ENCODE measurements at places on chromosomes 12 and 14. TPM values are rescaled to one million over a fixed set of nuclear protein-coding genes. Genes with fewer than 3 reads are reported as not detected.

The GPR135 gene
- total RNA-seq, result 3.0 TPM

The ACSM4 gene
- not detected for total RNA-seq

The TULP3 gene
- total RNA-seq, result 39.3 TPM

The DAO gene
- total RNA-seq, result not detected

The SLC25A21 gene
- 0.50 TPM for total RNA-seq

DNA sequence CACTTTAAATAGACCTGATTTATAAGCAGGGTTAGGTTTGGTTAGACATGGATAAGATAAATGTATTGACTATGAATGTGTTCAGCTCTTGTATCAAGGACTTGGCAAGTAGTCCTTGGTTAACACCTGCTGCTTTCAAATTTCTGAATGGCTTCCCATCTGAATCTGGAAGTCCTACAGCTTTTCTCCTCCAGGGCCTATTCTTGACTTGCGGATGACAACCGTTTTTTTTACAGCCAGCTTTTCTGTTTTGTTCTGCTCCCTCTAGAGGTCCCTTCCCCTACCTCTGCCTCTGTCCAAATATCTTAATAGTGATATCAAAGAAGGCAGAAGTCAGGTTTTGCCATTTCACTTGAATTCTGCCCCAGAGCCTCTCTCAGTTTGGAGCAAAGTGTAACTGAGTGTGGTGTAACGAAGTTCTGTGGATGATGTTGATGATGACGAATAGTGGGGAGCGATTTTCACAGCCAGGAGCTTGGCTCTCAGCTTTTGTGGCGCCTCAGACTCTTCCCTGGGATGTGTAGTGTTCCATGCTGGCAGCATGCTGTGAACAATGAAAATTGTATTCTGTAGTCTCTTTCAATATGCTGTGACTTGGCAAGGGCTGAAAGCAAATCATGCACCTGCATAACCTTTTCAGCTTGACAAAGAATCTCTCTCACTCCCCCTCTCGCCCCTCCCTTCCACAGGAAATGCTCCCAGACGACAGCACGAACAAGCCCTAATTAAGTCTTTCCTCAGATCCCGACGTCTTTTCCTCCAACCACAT lies 5.0 kb upstream of the SLC4A8 start:
- DNase-seq, result peak; percentile 7

DNA sequence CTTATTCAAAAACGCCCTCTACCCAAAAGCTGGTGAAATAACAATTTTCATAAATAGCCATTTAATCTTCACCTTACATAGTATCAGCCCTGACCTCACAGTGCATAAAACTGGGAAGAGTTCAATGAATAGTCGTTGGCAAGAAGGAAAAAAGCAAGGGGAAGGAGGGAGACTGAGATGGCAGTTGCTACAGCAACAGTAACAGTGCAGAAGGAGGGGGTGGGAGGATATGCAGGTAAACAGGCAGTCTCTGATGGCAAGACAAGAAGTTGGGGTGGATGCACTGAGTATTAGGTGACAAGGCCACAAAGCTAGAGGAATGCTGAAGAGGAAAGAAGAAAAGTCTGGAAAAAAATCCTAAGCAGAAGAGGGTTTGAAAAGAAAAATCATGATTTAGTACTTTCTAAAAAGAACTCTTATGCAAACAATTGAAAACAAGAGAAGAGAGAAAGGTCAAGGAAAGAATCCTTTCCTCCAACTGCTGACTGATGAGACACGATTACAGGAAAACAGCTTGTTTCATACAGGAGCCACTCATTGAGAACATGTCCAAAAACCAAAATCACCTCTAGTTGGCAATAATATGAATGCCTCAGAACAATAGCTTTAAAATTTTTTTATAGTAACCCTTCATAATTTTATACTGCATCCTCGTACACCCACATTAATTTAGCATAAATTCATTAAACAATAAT lies 56.0 kb downstream of the DCAF5 start:
- no peak for DNase-seq

GRCh38 chr12:66255737-66256136 lies 46.6 kb upstream of the HELB start:
- DNase-seq, result no peak

GRCh38 chr14:65332141-65332871 lies 80.2 kb upstream of the FUT8 start:
- DNase-seq, result no peak

- DNase-seq, result no peak
Measured at GRCh38 chr12:94663071-94663470, 12.7 kb upstream of the TMCC3 start.

- DNase-seq, result no peak
Measured at GRCh38 chr14:70718383-70719118, 76.8 kb downstream of the TTC9 start.

- peak; percentile 86 for DNase-seq
Measured at GRCh38 chr14:71261206-71261605, 353.9 kb downstream of the PCNX1 start.

DNA sequence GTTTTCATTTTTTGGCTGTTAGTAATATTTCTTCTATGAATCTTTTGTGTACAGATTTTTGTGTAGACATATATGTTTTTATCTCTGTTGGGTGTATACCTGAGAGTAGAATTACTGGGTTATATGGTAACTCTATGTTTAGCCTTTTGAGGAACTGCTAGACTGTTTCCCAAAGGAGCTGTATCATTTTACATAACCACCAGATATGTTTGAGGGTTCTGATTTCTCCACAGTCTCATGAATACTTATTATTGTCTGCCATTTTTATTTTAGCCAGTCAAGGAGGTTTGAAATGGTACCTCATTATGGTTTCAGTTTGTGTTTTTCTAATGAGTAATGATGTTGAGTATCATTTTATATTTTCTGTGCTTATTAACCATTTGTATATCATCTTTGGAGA lies 1.9 kb downstream of the PCNX4 start:
- peak; percentile 28 for DNase-seq

GRCh38 chr12:14769466-14769968 lies 33.8 kb downstream of the WBP11 start:
- no peak for DNase-seq

DNA sequence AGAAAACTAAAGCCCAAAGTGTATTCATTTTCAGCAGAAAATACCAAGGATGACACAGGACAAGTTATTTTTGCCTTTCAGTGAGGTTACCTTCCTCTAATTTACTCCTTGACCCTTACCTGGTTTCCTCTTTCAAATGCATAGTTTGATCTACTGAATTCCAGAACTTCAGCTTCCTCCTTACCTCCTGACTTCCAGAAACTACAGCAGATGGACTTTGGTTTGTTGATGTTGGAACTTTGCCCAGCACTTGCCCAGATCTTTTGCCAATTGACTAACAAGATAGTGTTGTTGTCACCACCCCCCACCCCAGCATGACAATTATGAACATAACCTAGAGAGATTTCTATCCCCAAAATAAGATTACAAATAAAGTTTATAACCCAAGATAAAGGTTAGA lies 63.2 kb downstream of the NAV3 start:
- peak; percentile 43 for DNase-seq

Data from fibroblast of lung (primary cell).